ENCODE measurements at places on chromosomes 5 and 9. TPM values are rescaled to one million over a fixed set of nuclear protein-coding genes. Genes with fewer than 3 reads are reported as not detected.

DNA sequence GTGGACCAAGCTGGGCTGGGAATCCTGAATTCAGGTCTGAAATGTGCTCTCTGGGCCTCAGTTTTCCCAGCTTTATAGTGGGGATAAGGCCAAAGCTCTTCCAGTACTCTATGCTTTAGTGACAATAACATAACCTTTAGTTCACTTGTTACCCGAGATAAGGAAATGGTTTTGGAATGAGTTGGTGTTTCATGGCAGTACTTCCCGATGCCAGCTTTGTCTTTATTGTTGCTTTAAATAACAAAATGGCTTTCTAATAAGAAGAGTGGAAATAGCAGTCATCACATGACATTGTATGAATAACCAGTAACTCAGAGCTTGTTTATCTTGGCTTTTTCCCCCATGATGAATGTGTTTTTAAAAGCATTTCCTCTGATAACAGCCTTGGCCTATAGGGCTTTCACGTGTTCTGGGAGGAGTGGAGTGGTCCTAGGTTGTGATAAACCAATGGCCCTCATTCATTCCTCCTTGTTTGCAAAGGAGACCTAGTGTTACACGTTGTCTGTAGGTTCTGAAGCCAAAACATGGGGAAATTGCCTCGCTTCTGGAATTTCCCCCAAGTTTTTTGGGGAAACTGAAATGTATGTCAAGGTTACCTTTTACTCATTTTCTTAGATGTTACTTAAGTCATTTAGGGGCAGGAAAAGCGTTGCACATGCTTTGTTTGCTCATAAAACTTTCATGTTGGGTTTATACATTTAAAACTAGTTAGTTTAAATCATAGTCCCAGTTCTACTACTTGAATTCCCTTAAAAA is 53.7 kb downstream of the ZNF618 start:
- no peak overlapping the region for H3K27ac ChIP-seq
- H3K36me3 ChIP-seq: no peaks in the 10 kb centered on the region
- no peak overlapping the region for H3K4me3 ChIP-seq
- peaks cover 17% of the 10 kb centered on the region for H3K4me1 ChIP-seq
- no peaks in the 10 kb centered on the region for H3K27me3 ChIP-seq

- no peak overlapping the region for H3K4me3 ChIP-seq
- peaks cover 73% of the 10 kb centered on the region for H3K4me1 ChIP-seq
- H3K36me3 ChIP-seq: no peaks in the 10 kb centered on the region
- DNase-seq: no peak
- H3K27me3 ChIP-seq: no peaks in the 10 kb centered on the region
- peak overlapping the region; percentile 95 for H3K27ac ChIP-seq
Measured at GRCh38 chr5:172875505-172876279, 41.6 kb downstream of the ERGIC1 start.

- no peak overlapping the region for H3K27ac ChIP-seq
- DNase-seq: no peak
- no peaks in the 10 kb centered on the region for H3K36me3 ChIP-seq
Measured at GRCh38 chr5:135138116-135138850, 104.3 kb upstream of the PITX1 start.

- DNase-seq: no peak
- H3K36me3 ChIP-seq: no peaks in the 10 kb centered on the region
- peaks cover 2% of the 10 kb centered on the region for H3K27me3 ChIP-seq
Measured at GRCh38 chr5:98543490-98543889, 230.0 kb upstream of the RGMB start.

- DNase-seq: peak; percentile 16
- H3K4me3 ChIP-seq: no peak overlapping the region
- no peak overlapping the region for H3K27ac ChIP-seq
- no peaks in the 10 kb centered on the region for H3K27me3 ChIP-seq
- H3K36me3 ChIP-seq: no peaks in the 10 kb centered on the region
Measured at GRCh38 chr9:87880683-87881082, 2.0 kb upstream of the SPATA31E1 start.

DNA sequence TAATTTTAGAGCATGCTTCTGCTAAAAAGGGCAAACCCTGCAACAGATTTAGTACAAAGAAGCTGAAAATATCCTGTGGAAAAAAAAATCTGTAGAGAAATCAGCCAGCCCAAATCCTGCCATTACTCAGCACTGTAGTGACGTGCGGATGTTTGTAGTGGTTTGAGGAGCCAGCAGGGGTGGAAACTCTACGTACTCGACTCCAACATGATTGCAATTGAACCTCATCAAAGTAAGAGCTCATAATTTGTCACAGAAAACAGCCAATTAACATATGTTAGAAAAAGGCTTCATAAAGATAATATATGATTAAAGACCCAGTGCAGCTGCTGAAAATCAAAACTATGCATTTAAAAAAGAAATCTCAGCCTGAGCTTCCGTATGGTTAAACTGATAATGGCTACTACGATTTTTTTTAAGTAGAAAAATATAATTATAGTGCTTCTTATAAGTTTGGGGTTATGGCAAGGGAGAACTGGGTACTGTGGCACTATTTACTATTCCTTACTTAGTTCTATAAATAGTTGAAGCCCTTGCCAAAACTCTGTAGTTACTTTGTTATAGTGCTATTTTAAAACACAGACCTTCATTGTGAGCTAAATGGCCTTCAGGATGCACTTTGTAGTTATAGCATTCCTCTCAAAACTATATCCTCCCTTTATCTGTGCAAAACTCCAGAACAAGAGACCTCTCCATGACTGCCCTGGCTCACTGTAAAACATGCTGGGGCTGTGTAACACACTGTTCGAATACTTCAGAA is 49.4 kb downstream of the MEF2C start:
- peak overlapping the region; percentile 19 for H3K4me3 ChIP-seq
- peak overlapping the region; percentile 87 for H3K27ac ChIP-seq
- DNase-seq: no peak
- peaks cover 92% of the 10 kb centered on the region for H3K4me1 ChIP-seq

DNA sequence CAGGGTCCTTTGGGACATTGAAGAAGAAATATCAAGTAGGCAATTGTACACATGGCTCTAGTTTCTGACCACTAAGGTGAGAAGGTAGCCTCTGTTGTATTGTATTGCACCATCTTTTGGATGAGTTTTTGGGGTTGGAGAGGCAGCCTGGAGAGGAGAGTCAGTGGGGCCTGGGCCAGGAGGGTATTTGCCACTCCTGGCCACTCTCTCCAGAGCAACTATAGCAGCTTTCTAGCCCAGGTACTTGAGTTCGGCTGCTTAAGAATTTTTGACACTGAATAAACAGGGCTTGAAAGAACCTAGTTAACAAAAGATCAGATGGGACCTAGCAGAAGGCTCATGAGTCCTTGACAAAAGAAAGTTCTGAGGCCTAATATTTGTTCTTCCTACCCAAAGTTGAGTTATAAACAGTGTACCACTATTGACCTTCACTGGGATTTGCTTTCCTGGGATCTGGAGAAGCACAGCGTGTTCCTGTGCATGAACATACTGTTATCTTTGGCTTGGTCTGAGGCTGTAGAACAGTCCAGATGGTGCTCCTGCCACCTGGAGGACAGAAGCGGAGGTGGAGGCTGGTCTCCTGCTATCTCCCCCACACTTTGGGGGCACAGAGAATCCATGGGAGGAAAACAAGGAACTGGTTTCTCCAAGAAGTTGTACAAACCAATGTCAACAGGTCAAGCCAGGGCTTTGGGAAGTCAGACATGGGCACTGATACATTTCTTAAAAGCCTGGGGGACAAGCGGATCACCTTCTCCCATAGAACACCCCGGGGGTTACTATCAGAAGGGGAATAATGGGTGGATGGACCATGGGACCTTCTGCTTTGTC is 110.4 kb upstream of the LIFR start:
- no peaks in the 10 kb centered on the region for H3K27me3 ChIP-seq
- peaks cover 22% of the 10 kb centered on the region for H3K4me1 ChIP-seq
- peak; percentile 74 for DNase-seq
- no peak overlapping the region for H3K27ac ChIP-seq

DNA sequence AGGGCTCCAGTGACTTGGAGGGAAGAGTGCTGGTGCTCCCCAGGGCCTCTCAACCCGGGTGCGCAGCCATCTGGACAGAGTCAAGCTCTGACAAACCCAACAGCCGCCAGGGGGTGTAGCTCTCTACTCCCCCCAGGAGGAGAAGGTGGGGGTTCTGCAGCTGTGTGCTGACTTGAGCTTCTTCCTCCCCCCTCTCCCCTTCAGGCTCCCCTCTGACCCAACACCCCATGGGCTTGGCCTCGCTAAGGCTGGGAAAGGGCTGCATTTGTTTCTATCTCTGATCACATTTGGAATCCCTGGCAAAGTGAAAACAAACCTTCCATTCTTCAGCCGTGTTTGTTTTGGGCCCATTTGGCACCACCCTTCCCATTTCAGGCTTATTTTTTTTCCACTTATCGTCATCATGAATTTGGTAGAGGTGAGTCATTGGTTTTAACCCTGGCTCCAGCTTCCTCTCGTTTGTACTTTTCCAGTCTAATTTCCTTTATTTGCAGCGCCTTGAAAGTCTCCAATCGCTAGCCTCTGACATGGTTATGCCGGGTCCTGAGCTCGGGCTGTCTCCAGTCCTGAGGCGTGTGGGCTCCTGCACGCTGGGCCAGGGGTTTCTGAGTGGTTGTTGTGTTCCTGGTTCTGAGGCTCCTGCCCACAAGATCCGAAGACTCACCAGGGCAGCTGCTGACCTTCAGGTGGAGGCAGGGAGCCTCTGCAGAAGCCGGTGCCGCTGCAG is 36.1 kb downstream of the DAP start:
- H3K4me3 ChIP-seq: no peak overlapping the region
- H3K27me3 ChIP-seq: no peaks in the 10 kb centered on the region
- H3K36me3 ChIP-seq: no peaks in the 10 kb centered on the region

DNA sequence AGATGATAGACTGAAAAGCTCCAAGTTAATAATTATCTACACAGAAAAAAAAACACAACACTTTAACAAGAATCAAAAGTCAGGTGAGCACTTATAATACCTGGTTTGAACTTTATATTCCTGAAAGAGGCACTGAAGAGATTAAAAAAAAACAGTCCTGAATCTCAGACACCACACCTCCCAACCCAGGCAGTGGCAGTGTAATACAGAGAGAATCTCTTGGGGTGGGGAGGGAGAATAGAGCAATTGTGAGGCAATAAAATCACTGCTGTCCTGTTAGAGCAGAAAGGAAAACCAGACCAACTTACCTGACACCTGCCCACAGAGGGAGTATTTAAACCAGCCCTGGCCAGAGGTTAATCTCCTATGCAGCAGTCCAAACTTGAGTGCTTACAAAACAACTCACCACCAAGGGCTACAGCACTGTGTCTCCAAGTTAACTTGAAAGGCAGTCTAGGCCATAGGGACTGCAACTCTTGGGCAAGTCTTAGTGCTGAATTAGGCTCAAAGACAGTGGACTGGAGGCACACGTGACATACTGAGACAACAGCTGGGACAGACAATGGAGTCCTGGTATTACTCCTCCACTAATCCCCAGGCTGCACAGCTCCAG is 54.2 kb downstream of the SLCO4C1 start:
- H3K4me3 ChIP-seq: no peak overlapping the region
- no peaks in the 10 kb centered on the region for H3K4me1 ChIP-seq
- no peak overlapping the region for H3K27ac ChIP-seq

CDX1 gene
- 0.06 TPM for polyA plus RNA-seq

MIGA2 gene
- 18.1 TPM for polyA plus RNA-seq

SLC1A3 gene
- polyA plus RNA-seq: 10.3 TPM

RLN2 gene
- not detected for polyA plus RNA-seq

CEL gene
- polyA plus RNA-seq: 0.61 TPM
